ENCODE measurements at places on chromosomes 3 and 15. TPM values are rescaled to one million over a fixed set of nuclear protein-coding genes. Genes with fewer than 3 reads are reported as not detected.

- no peak for DNase-seq
Measured at GRCh38 chr3:178275793-178276192, 260.4 kb upstream of the KCNMB2 start.

- DNase-seq, result no peak
Measured at GRCh38 chr3:74000725-74001124, 376.0 kb upstream of the PDZRN3 start.

The GLDN gene
- total RNA-seq, result 8.4 TPM

DNA sequence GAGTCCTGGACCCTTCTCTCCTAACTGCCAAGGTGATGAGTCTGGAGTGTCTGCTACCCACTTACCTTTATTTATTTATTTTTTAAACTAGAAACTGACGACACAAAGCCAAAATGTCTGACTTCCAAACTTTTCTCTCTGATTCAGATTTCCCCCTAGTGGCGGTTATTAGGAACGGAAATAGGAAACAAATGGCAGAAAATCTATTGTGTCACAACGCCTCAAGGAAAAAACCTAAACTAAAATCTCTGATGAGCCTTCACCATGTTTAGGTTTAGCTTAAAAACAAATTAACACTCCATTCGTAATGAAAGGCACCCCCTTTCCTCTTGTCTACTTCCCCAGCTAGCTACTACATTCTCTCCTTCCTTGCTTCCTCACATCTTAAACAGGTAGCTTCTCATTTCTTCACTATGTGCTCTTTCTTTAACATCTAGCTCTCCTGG, 94.0 kb upstream of the MEX3B start:
- DNase-seq, result no peak

The TRH gene
- not detected for total RNA-seq

The SCAMP5 gene
- total RNA-seq, result 1.9 TPM

The TIMP4 gene
- total RNA-seq, result 23.8 TPM

- no peak for DNase-seq
Measured at GRCh38 chr3:153357436-153357835, 195.4 kb downstream of the RAP2B start.

DNA sequence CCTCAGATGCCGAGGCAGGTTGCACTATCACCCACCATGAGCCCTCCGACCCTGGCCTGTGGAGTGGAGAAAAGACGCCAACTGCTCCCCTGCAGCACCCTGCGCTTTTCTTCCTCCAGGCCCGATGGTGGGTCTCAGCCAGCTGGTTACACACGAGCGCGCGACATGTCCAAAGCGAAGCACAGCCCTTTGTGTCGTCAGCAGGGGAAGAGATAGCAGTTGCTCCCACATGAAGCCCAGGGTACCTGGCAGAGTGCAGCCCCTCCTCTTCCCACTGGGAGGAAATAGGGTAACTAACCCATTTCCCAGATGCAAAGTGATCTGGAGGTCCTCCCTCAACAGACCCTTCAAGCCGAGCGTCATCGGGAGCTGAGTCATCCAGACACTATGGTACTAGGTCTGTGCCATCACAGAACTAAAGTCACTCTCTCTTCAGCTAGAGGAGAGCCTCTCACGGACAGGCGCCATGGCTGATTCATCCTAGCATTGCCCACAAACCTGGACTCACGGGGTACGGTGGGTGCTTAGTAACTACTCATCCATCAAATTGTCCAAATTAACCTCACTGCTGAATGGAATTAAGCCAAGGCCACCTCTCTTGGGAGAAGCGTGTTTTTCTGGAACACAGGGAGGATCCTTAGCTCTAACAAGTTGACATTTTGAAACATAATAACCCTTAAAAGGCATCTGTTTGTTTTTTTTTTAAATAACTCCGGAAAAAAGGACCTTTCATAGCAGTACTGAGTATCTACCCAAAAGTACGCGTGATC, 45.2 kb upstream of the BDH1 start:
- no peak for DNase-seq

- DNase-seq, result peak; percentile 77
Measured at GRCh38 chr15:99476413-99477222, 89.2 kb upstream of the MEF2A start.

- peak; percentile 18 for DNase-seq
Measured at GRCh38 chr3:126917232-126917804, 65.6 kb upstream of the PLXNA1 start.

DNA sequence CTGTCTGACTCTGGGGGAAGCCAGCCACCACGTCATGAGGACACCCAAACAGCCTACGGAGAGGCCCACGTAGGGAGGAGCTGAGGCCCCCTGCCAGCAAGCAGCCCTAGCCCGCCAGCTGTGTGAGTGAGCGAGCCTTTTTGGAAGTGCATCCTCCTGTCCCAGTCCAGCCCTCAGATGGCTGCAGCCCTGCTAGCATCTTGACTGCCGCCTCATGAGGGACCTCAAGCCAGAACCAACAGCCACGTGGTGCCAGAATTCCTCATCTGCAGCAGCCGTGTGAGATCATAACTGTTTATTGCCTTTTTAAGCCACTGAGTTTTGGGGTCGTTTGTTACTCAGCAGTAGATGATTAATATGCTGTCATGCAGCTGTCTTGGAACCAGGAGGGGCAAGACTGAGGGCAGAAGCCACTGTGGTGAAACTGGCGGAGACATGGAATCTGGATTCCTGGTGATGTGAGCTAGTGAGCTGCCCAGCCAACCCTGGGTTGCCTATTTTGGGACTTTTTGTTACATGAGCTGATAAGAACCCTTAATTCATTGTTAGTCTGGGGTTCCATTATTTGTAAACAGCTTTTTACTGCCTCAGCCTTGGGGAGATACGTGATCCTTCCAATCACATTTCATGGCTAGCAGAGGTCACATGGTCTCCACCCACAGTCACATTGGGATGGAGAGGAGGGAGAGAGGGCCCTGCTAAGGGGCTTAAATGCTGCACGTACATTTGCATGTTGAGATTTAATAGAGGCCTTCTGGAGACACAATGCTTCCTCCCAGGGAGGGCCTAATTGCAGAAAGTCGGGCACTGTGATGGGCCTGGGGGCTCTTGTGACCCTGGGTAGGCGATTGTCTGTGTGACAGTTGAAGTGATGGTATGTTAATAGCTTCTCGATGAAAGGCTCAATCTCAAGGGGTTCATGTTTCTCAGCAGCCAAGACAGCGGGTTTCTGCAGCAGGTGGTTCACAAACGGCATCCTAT, 73.8 kb downstream of the RPLP1 start:
- no peak for DNase-seq

DNA sequence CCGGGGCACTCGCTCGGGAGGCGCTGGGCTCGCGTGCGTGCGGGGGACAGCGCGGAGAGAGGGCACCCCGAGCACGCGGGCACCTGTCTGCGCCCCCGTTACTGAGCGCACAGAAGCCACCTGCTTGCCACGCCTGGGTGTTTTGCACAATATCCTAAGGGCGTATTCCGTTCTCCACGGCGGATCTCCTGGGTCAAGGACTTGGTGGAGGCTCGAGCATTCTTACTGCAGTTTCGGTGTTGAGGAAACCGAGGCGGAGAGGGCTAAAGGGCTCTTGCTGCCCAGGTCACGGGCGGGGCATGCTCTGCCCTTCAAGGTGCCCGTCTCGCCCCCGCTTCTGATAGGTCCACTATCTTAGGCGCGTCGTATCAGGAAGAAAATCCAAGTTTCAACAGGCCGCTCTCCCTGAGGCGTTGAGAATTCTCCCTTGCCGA, 526 bp downstream of the GPD1L start:
- no peak for DNase-seq

DNA sequence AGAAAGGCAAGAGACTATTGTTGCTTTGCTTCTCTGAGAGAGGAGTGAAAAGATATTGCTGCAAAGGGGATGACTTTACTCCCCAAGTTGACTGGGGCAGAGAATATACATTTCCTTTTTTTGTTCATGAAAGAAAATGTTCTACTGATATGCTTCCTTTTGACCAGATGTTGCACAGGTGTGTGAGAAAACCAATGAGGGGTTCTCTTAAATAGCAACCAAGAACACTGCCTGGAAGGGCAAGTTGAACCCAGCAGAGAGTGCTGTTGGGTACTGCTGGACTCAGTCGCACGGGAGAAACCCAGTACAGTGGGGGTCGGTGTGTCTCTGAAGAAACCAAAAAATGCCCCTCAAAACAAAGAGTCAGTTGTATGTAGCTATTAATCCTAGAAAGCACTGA, 101.2 kb downstream of the CHST2 start:
- DNase-seq, result no peak

Measured in Right ventricle myocardium inferior (tissue), 1 donor.